Activated CD4-positive, alpha-beta memory T cell treated with anti-CD3 and anti-CD28 coated beads for 36 hours (primary cell): ENCODE measurements at places on chromosomes 1 and 21. TPM values are rescaled to one million over a fixed set of nuclear protein-coding genes. Genes with fewer than 3 reads are reported as not detected.

The FAM167B gene
- total RNA-seq: 0.69 TPM

The ARHGEF16 gene
- total RNA-seq: 0.24 TPM

The CYP2J2 gene
- total RNA-seq: 0.57 TPM

The RUSC1 gene
- total RNA-seq: 23.2 TPM

The VANGL2 gene
- not detected for total RNA-seq

The CELA3B gene
- not detected for total RNA-seq

The DCST1 gene
- total RNA-seq: 0.14 TPM
